ENCODE measurements at places on chromosomes 13 and 19. TPM values are rescaled to one million over a fixed set of nuclear protein-coding genes. Genes with fewer than 3 reads are reported as not detected.

The SIGLECL1 gene
- not detected for total RNA-seq

The ZNF699 gene
- 1.2 TPM for total RNA-seq

The ANKLE1 gene
- total RNA-seq, result 0.43 TPM

The PTH2 gene
- total RNA-seq, result not detected

The URAD gene
- total RNA-seq, result not detected

The FGF14 gene
- total RNA-seq, result not detected

The TEX29 gene
- not detected for total RNA-seq

The WDR83 gene
- 8.8 TPM for total RNA-seq

The CLDN10 gene
- total RNA-seq, result not detected

The GPR12 gene
- not detected for total RNA-seq

The KIR3DL2 gene
- not detected for total RNA-seq

The MYO16 gene
- total RNA-seq, result 0.09 TPM

The FPR1 gene
- total RNA-seq, result 0.08 TPM

The PLPPR2 gene
- total RNA-seq, result 5.8 TPM

The CEACAM8 gene
- total RNA-seq, result not detected

The CYP4F2 gene
- not detected for total RNA-seq

The LINGO3 gene
- not detected for total RNA-seq

The TMEM272 gene
- not detected for total RNA-seq

The ZSCAN1 gene
- total RNA-seq, result not detected

The ZNF382 gene
- not detected for total RNA-seq

The ZNF99 gene
- not detected for total RNA-seq

The SIAH3 gene
- not detected for total RNA-seq

The LNX2 gene
- 3.4 TPM for total RNA-seq

The CGB5 gene
- 0.84 TPM for total RNA-seq

The IZUMO2 gene
- not detected for total RNA-seq

The SULT2B1 gene
- 16.6 TPM for total RNA-seq

The ZNF749 gene
- 12.5 TPM for total RNA-seq

The SOHLH2 gene
- not detected for total RNA-seq

The ZNF470 gene
- total RNA-seq, result 1.7 TPM

The TMEM255B gene
- 1.1 TPM for total RNA-seq

The VSTM1 gene
- not detected for total RNA-seq

The TTC9B gene
- 0.34 TPM for total RNA-seq

The LRRC63 gene
- not detected for total RNA-seq

The IGFL1 gene
- total RNA-seq, result 3.8 TPM

The FFAR3 gene
- not detected for total RNA-seq

The APOC4 gene
- total RNA-seq, result not detected

The BRCA2 gene
- total RNA-seq, result 3.7 TPM

The PET100 gene
- total RNA-seq, result 54.5 TPM

The CATSPERD gene
- not detected for total RNA-seq

The RAVER1 gene
- 28.3 TPM for total RNA-seq

The NLRP7 gene
- not detected for total RNA-seq

The SHANK1 gene
- total RNA-seq, result 0.17 TPM

The TMEM86B gene
- 5.4 TPM for total RNA-seq

The ZNF571 gene
- total RNA-seq, result 0.99 TPM

The PRX gene
- total RNA-seq, result 1.2 TPM

The ZNF888 gene
- not detected for total RNA-seq

The RDH8 gene
- total RNA-seq, result 0.38 TPM

The NKG7 gene
- total RNA-seq, result not detected

The FAAP24 gene
- 16.1 TPM for total RNA-seq

The SMIM44 gene
- not detected for total RNA-seq

The TECR gene
- total RNA-seq, result 175 TPM

The FBL gene
- 706 TPM for total RNA-seq

The S1PR5 gene
- 2.2 TPM for total RNA-seq

The ZNF562 gene
- 7.1 TPM for total RNA-seq

The ZFR2 gene
- not detected for total RNA-seq

The CEACAM19 gene
- 13.0 TPM for total RNA-seq
